ENCODE measurements at places on chromosomes 6 and 20. TPM values are rescaled to one million over a fixed set of nuclear protein-coding genes. Genes with fewer than 3 reads are reported as not detected.
A peak's percentile ranks its signal among the peaks of the same experiment; 100 is the strongest.

GRCh38 chr6:25793970-25794369, 37.9 kb downstream of the SLC17A1 start:
- H3K36me3 ChIP-seq: no peaks in the 10 kb centered on the region
- no peak for DNase-seq
- H3K4me1 ChIP-seq: no peaks in the 10 kb centered on the region
- no peak overlapping the region for H3K4me3 ChIP-seq

- H3K27ac ChIP-seq: peak overlapping the region; percentile 95
- H3K4me3 ChIP-seq: peak overlapping the region; percentile 88
- peaks cover 14% of the 10 kb centered on the region for H3K36me3 ChIP-seq
- peaks cover 17% of the 10 kb centered on the region for H3K4me1 ChIP-seq
- H3K27me3 ChIP-seq: no peaks in the 10 kb centered on the region
Measured at GRCh38 chr6:33787954-33788693, 806 bp downstream of the LEMD2 start.

DNA sequence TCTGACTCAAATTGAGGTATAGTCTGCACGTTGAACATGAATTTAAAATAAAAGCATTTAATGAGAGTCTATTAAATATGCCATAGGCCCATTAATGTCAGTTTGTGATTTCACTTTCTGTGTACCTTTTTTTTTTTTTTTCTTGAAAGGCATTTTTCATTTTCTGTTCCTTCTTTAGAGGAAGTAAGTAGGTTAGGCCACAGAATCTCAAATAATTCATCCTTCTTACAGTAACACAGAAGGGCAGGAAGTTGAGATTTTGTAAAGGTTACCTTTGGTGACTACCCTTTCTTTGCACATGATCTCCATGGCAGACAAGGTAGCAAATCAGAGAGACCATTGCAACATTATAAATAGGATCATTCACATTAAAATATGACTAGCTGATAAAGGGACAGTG, 9.6 kb downstream of the L3MBTL3 start:
- no peak for DNase-seq
- H3K27ac ChIP-seq: no peak overlapping the region
- no peak overlapping the region for H3K4me3 ChIP-seq
- H3K27me3 ChIP-seq: no peaks in the 10 kb centered on the region

GRCh38 chr20:18258126-18258860, 30.0 kb upstream of the ZNF133 start:
- no peak overlapping the region for H3K27ac ChIP-seq
- H3K4me3 ChIP-seq: no peak overlapping the region
- H3K27me3 ChIP-seq: no peaks in the 10 kb centered on the region
- H3K36me3 ChIP-seq: no peaks in the 10 kb centered on the region

- H3K27ac ChIP-seq: no peak overlapping the region
- H3K27me3 ChIP-seq: no peaks in the 10 kb centered on the region
- DNase-seq: no peak
- H3K4me3 ChIP-seq: no peak overlapping the region
- no peaks in the 10 kb centered on the region for H3K36me3 ChIP-seq
Measured at GRCh38 chr6:42431356-42431755, 20.4 kb downstream of the TRERF1 start.

DNA sequence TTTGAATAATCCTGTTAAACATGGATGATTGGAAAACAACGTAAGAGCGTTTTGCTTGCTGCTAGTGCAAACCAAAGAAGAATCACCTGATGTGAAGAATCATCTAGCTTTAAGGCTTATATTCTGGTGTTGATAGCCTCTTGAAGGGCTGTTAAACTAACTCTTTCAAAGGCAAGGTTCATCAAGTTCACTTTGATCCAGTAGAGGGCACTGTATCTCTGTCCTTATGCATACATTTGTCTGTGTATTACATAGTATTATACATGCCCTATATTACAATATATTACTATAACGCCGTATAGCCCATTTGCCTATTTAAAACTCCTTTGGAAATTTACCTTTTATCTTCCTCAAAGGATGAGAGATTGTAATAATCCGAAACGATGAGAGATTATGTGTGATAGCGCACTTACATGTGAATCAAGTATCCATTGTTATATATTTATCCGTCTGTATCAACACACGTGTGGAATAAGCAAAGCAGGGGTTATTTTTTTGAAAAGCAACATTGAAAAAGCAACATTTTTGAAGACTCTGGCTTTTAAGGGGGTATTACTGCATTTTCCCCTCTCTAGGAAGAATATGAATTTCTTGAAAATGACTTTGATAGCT, 50.8 kb upstream of the NRN1 start:
- H3K27me3 ChIP-seq: no peaks in the 10 kb centered on the region
- no peak overlapping the region for H3K27ac ChIP-seq
- no peak overlapping the region for H3K4me3 ChIP-seq
- DNase-seq: no peak
- H3K36me3 ChIP-seq: no peaks in the 10 kb centered on the region
- H3K4me1 ChIP-seq: no peaks in the 10 kb centered on the region

DNA sequence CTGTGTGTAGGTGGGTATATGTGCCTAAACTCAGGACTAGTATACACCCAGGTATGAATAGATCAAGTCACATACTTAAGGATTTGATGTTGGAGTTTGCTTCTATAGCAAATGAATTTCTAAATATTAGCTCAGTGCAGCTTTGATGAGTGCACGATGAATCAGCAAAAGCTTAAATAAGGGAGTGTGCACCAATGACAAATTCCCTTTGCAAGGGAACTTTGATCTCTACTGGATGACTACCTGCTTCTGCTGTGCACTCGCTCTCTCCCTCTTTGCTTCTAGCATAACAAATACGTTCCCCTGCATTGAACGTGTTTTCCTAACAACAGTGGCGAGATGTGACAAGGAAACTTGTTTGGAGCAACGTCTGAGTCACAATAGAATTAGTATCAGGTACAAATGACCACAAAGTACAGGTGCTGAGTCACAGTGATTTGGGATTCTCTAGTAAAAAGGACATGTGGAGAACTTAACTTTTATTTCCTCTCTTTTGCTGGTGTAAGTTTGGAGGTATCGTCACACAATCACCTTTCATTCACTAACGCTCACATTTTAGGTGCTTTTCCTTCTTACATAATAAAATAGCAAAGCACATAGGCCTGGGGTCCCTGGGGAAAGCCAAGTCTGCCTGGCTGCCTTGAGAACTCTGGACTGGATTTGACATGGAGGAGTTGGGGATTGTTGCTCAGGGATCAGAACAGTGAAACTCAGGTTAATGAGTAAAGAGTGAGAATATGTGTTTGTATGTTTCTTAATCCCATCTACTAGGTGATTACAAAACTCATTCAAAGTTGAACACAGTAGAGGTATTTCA, 49.7 kb downstream of the KLHL31 start:
- H3K4me1 ChIP-seq: no peaks in the 10 kb centered on the region
- no peak overlapping the region for H3K27ac ChIP-seq
- H3K4me3 ChIP-seq: no peak overlapping the region
- no peaks in the 10 kb centered on the region for H3K36me3 ChIP-seq
- H3K27me3 ChIP-seq: no peaks in the 10 kb centered on the region

GRCh38 chr20:63579017-63579694, 5.1 kb upstream of the HELZ2 start:
- no peak overlapping the region for H3K27ac ChIP-seq
- DNase-seq: no peak
- H3K4me3 ChIP-seq: no peak overlapping the region
- H3K27me3 ChIP-seq: no peaks in the 10 kb centered on the region

- no peak overlapping the region for H3K27ac ChIP-seq
- no peaks in the 10 kb centered on the region for H3K4me1 ChIP-seq
- no peaks in the 10 kb centered on the region for H3K36me3 ChIP-seq
- H3K4me3 ChIP-seq: no peak overlapping the region
Measured at GRCh38 chr6:127884134-127884533, 16.7 kb downstream of the THEMIS start.

DNA sequence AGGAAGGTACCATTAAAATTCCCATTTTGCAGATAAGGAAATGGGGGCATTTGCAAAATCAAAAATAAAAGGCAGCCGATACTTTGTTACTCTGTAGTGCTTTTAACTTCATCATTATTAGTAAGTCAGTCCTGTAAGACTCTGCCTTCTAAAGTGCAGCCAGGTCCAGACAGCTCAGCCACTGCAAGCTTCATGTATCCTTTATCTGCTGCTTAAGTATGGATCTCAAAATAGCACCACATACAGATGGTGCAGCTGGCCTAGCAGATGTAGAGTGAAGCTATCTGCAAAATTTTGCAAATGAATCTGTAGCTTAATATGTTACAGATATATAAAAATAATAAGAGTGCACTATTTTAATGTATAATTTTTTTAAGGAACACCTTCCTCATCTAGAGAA, 53.4 kb downstream of the NUS1 start:
- no peak overlapping the region for H3K4me3 ChIP-seq
- no peaks in the 10 kb centered on the region for H3K36me3 ChIP-seq
- H3K4me1 ChIP-seq: no peaks in the 10 kb centered on the region
- H3K27me3 ChIP-seq: no peaks in the 10 kb centered on the region
- no peak for DNase-seq

- peaks cover 6% of the 10 kb centered on the region for H3K4me1 ChIP-seq
- H3K27me3 ChIP-seq: no peaks in the 10 kb centered on the region
- no peaks in the 10 kb centered on the region for H3K36me3 ChIP-seq
- no peak overlapping the region for H3K4me3 ChIP-seq
- H3K27ac ChIP-seq: no peak overlapping the region
Measured at GRCh38 chr20:10936786-10937185, 263.0 kb upstream of the JAG1 start.

DNA sequence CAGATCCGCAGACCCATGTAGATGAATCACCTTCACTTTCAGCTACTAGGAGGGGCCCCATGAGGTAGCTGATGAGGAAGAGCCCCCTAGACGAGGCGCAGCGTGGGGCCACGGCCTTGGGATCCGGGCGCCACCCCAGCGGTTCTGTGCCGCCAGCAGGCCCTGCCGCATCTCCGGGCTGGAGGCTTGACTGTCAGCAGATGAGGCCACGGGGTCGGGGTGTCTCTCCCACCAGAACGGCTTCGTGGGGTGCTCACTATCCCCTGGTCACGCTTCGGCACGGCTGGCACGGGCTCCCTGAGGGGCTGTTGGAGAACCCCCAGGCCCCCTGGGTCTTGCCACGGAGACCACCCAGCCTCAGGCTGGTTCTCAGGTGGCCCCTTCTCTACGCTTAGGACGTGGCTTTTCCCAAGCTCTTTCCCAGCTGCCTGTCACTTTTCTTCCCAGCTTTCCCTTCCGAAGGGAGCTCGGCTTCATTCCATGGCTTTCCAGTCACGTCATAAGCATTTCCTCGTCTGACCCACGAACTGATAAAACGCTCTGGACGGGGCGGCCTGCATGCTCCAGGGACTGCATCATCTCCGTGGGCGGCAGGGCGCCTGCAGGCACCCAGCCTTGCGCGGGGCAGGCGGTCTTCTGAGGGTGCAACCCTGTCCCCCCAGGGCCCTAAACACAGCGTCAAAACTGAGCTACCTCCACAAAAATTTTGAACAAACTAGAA, 85.9 kb downstream of the THBS2 start:
- peak overlapping the region; percentile 93 for H3K27ac ChIP-seq
- no peaks in the 10 kb centered on the region for H3K27me3 ChIP-seq
- H3K4me3 ChIP-seq: peak overlapping the region; percentile 48
- DNase-seq: peak; percentile 81

GRCh38 chr6:168574075-168574698, 133.2 kb downstream of the SMOC2 start:
- peak overlapping the region; percentile 93 for H3K27ac ChIP-seq
- H3K4me1 ChIP-seq: peaks cover 22% of the 10 kb centered on the region
- DNase-seq: no peak
- peaks cover 2% of the 10 kb centered on the region for H3K36me3 ChIP-seq
- no peaks in the 10 kb centered on the region for H3K27me3 ChIP-seq

DNA sequence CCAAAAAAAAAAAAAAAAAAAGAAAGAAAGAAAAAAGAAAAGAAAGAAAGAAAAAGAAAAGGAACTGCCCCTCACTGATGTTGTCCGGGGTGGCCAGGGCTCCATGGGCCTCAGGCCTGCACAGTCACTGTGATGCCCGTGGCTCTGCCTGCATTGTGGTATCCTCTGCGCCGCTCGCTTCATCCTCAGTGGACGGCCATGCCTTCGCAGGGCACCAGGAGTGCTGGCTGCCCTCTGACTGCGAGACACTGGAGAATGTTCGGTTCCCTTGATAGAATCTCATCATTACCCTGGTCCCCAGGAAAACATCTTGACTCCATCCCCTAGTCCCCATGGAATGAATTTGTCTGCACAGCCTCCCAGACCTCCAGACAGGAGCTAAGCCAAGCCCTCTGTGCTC, 61.7 kb downstream of the TMEM242 start:
- H3K36me3 ChIP-seq: no peaks in the 10 kb centered on the region
- H3K27ac ChIP-seq: no peak overlapping the region

The SOX4 gene
- 5.6 TPM for total RNA-seq

The SCRT2 gene
- total RNA-seq: not detected

The RAD21L1 gene
- total RNA-seq: not detected

The TCF19 gene
- total RNA-seq: 15.7 TPM

The GRM1 gene
- 0.54 TPM for total RNA-seq

The NFATC2 gene
- total RNA-seq: 24.5 TPM

The ADGRF4 gene
- total RNA-seq: not detected

The DNAH8 gene
- total RNA-seq: 0.14 TPM

The GRIK2 gene
- total RNA-seq: 2.0 TPM

The DSP gene
- 6.7 TPM for total RNA-seq

Data from thoracic aorta (tissue), 2 donors.